NCI-H1436 treated with DMSO at 0.1 percent for 48 hours (cell line): ENCODE measurements at places on chromosomes 12 and 14.

- no peak for DNase-seq
These were observed 44.8 kb downstream of the PZP start for GRCh38 chr12:9163392-9163791.

DNA sequence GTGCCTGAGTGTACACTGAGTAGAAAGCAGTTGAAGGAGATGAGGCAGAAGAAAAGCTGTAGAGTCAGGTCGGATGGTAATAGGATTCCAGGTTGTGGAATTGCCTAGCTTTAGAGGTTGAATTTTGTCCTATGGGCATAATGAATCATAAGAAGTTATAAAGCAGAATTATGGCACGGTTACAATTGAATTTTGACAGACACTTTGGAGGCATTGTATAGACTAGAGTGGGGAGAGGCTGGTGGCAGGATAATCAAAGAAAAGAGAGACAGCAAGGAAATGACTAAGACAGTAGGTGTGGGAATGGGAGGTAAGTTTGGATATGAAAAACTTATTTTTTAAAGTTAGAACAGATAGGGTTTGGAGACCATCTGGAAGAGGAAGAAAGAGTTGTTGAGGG is 102.6 kb downstream of the NTN4 start:
- DNase-seq: no peak

DNA sequence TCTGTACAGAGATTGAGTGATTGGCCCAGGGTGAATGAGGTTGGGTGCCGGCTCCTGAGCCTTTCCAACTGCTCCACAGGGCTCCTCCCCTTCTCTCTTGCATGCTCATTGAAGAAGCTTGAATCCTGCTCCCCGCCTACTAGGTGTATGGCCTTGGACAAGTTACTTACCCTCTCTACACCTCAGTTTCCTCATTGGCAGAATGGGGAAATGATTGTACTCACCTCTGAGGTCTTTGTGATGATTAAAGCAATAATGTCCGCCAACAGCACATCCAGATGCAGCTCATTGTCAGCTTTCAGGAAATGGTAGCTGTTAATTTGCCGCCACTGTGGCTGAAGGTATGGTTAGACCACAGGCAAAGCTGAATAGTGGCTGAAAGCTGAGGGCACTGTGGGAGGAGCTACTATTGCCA is 174.1 kb downstream of the CRADD start:
- no peak for DNase-seq

GRCh38 chr14:100775831-100776591 is 49.3 kb downstream of the DLK1 start:
- DNase-seq: no peak

DNA sequence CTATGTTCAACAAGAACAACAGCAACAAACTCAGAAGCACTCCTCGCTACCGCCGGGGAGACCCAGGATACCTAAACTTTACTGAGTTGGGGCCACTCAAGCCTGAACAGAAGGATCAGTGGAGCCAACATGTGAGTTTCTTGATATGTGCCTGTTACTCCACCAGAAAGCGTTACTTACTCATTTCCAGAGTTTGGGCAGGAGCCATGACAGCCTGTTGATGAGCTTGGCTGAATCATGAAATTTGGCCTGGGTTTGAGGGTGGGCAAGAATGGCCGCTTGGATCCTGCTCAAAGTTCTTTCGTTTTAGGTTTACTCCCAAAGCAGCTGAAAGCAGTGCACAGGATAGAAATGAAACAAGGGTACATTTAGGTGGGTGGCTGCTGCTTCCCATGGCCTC is 12.0 kb upstream of the GALNT6 start:
- no peak for DNase-seq

DNA sequence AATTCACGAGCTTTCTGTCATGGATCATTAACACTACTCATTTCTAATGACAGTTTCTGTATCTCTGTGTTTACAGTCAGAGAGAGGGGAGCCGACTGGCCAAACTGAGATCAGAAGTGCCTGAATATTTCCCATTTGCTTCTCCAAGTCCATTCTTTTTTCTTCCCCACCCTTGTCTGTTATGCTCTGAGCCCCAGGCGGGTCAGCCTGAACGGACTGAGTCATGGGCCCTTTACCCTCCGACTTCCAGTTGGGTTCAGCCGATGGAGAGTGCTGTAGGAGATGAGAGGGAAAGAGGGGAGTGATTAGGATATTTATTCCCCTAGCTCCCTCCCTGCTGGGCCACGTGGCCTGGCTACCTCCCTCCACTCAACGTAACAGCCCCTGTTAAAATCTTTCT is 104.7 kb downstream of the PAH start:
- DNase-seq: no peak

GRCh38 chr14:95196268-95196667 is 38.9 kb upstream of the DICER1 start:
- no peak for DNase-seq

DNA sequence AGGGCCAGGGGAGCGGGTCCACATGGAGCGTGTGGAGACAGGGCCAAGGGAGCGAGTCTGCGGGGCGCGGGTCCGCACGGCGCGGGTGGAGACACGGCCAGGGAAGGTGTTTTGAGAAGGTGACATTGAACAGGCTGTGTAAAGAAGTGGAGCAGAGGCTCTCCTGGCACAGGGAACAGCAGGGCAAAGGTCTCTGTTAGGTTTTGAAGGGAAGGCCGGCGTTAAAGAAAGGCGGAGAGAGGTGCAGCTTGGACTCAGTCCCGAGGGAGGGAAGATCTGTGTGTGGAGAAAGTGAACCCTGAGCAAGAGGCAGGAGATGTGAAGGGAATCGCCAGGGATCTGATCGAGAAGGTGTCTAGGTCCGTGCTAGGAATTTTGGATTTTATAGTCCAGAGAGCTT is 1.8 kb downstream of the PXMP2 start:
- no peak for DNase-seq

DNA sequence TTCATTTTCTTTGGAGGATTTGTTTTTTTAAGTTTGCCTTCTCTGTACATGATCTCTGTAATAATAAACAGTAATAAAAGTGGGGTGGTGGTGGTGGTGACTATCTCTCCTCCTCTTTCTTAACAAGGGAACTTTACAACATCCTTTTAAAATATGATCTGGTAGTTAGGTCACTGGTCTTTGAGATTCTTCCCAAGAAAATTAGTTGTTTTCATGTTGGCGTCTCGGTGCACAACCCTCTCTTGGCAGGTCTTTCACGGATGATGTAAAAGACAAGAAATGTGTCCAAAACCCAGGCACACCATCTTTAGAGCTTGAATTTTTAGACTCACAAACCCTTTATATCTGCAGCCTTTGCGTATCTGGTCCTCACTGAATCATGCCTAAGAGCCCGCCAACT is 488.5 kb upstream of the TBX3 start:
- DNase-seq: no peak

DNA sequence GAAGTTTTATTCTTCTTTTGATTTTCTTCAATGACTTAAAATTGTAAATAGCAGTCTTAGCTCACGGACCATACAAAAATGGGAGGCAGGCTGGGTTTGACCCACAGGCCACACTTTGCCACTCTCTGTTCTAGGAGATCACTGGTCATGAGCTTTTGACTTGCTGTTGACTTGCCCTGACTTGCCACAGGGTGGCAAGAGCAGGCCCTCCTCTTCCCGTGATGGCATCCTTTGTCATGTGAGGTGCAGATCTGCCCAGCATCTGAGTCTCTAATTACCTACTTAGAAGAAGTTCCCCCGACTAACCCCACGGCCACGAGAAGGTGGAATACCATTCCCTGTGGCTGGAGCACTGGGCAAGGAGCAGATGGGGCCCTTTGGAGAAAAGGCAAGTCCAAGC is 81.0 kb upstream of the SCAF11 start:
- DNase-seq: no peak

DNA sequence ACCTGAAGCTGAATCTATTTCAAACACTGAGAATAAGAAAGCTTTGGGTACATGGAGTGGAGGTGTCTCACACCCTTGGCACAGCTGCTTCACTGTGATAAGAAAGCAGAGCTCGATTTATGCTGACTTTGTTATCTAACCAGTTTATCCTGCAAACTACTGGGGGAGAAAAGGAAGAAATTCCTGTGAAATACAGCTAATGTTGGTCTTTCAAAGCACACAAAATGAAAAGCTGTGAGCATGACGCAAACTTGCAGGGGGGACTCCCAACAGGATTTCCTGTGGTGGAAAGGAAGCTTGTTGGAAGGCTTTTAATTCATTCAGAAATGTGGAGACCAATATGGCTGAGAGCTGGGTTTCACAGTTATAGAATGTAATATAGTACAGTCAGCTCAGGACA is 53.4 kb downstream of the SRGAP1 start:
- DNase-seq: no peak

GRCh38 chr12:63915105-63915800 is 70.8 kb downstream of the SRGAP1 start:
- DNase-seq: no peak

DNA sequence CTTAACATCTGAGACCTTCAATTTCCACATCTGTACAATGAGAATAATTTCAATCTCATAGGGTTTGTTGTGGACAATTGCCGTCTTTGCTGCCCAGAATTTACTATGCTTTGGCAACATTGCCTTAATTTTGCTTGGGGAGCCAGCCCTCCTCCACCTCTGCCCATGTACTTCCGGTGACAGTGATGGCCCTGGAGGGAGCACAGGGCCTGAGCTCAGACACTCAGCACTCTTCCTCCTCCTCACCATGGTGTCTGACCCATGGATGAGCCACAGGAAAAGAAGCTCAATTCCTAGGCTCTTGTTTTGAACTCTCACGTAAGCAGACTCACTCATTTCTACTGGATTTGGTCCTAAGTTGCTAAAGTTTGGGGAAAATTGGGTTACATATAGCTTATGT is 58.2 kb downstream of the TBC1D30 start:
- no peak for DNase-seq

DNA sequence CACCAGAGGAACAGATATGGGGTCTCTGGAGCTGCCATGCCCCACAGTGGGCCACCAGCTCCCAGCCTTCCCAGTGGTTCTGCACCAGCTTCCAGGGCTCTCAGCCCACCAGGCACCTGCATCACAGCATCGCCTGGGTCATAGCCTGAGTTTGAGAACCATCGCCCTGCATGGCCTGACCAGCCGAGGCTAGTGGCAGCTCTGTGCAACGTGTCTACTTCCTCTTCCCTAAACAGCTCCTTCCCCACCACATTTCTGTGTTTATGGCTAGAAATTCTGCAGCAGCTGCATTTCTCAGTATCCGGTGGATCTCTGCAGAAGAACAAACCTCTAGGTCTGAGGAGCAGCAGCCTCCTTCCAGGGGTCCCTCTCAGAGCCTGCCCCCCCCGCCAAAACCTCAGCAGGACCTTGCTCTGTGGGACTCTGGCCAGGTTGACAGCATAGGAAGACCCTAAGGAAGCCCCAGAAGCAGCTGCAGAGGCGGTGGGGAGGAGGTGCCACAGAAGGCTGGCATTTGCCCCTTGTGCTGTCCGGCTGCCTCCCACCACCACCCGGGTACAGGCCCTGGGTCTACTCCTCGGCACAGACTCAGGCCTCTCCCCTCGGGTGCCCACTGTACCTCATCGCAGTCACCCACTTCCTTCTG is 47.7 kb downstream of the PSMA6 start:
- DNase-seq: no peak

GRCh38 chr12:77204083-77204482 is 138.7 kb upstream of the E2F7 start:
- no peak for DNase-seq

GRCh38 chr12:55642669-55643068 is 6.0 kb downstream of the OR10P1 start:
- no peak for DNase-seq

- DNase-seq: no peak
These were observed 21.2 kb upstream of the RNASE4 start for GRCh38 chr14:20662968-20663732.

GRCh38 chr14:99755629-99756603 is 37.3 kb upstream of the EML1 start:
- DNase-seq: no peak

- no peak for DNase-seq
These were observed 142.5 kb upstream of the LMNTD1 start for GRCh38 chr12:25695574-25695973.

DNA sequence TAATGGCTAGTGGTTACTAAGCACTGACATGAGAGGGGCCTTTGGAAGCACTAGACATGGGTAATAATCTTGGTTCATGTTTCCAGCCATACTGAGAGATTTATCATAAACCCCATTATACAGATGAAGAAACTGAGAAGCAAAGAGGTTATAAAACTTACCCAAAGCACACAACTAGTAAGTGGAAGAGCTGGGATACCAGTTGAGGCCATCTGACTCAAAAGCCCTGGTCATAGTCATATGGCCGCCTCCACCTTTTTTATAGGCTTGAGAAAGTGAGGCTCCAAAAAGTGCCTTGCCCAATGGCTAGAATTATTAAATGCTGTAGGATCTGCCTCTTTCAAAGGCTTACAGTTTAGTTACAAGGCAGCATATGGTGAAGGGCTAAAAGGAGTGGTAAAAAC is 944 bp downstream of the TXNRD1 start:
- no peak for DNase-seq

DNA sequence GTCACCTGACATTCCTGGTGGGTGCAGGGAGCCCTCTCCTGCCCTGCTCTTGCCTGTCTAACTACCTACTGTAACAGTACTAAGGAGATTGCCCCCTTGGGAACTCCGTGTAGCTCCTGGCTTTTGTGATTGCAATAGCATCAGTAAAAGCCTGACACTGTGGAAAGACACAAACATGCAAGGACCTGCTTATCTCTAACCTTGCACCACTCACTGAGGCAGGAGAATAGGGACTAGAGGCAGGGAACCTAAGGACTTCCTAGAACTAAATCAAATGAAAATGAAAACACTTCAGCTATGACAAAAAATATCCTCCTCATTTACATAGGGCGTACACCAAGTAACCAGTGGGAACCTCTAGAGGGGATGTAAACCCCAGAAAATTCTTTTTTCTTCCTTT is 28.5 kb downstream of the TUBA1A start:
- DNase-seq: no peak

GRCh38 chr12:49330631-49331379 is 6.2 kb downstream of the C1QL4 start:
- DNase-seq: no peak

DNA sequence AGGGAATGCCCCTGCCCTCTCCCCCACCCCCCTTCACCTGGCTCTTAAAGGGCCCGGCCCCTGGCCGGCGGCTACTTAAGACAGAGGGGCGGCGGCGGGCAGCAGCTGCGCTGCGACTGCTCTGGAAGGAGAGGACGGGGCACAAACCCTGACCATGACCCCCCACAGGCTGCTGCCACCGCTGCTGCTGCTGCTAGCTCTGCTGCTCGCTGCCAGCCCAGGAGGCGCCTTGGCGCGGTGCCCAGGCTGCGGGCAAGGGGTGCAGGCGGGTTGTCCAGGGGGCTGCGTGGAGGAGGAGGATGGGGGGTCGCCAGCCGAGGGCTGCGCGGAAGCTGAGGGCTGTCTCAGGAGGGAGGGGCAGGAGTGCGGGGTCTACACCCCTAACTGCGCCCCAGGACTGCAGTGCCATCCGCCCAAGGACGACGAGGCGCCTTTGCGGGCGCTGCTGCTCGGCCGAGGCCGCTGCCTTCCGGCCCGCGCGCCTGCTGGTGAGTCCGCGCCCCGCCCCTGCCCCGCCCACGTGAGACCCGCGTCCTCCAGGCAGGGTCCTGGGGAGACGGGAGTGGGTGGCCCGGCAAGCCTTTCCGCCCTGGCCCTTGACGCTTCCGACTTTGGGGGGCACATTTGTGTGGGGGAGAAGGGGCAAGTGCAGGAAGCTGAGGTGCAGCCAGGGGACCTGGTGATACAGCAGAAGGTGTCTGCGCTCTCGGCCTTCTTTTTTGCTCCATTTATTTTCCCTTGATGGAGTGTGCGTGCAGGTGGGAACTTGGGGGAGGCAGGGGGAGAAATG is at the start of gene IGFBP6:
IGFBP6 (plus strand) TSS at position 104 of the 790 bp plus-strand sequence; CDS start at position 155, 51 bp downstream.
- no peak for DNase-seq
